Effector memory CD8-positive, alpha-beta T cell (primary cell): ENCODE measurements at places on chromosomes 12 and 14.

DNA sequence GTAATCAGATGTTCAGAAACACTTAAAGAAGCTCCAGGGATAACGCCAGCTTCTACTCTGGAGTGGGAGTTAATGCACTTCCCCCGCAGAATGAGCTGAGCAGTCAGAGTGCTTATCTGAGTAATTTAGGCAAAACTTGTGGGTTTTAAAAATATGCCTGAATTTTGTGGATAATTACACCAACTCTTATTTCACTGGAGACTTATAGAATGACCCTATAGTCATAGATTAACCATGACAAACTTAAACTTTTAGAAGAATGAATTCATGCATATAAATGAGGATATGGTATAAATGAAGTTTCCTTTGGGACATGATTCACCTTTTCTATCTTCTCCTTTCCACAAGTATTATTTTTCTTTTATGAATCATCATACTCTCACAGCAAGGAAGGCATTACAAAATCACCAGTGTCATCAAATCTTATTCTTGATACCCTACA, 241.1 kb upstream of the FBXO33 start:
- H3K4me3 ChIP-seq: no peak overlapping the region
- no peak for DNase-seq

GRCh38 chr14:94501588-94502516, 7.4 kb downstream of the SERPINA12 start:
- no peaks in the 10 kb centered on the region for H3K4me1 ChIP-seq
- H3K27ac ChIP-seq: no peak overlapping the region
- no peaks in the 10 kb centered on the region for H3K36me3 ChIP-seq
- peaks cover 37% of the 10 kb centered on the region for H3K27me3 ChIP-seq
- no peak for DNase-seq

- no peaks in the 10 kb centered on the region for H3K27me3 ChIP-seq
- no peaks in the 10 kb centered on the region for H3K36me3 ChIP-seq
- DNase-seq: no peak
- no peak overlapping the region for H3K27ac ChIP-seq
- no peak overlapping the region for H3K4me3 ChIP-seq
- no peaks in the 10 kb centered on the region for H3K4me1 ChIP-seq
Observed at GRCh38 chr12:87784350-87784749, 244.9 kb downstream of the C12orf50 start.

- no peaks in the 10 kb centered on the region for H3K27me3 ChIP-seq
- DNase-seq: no peak
- H3K36me3 ChIP-seq: no peaks in the 10 kb centered on the region
- no peaks in the 10 kb centered on the region for H3K4me1 ChIP-seq
Observed at GRCh38 chr12:117593815-117594400, 232.5 kb upstream of the NOS1 start.

DNA sequence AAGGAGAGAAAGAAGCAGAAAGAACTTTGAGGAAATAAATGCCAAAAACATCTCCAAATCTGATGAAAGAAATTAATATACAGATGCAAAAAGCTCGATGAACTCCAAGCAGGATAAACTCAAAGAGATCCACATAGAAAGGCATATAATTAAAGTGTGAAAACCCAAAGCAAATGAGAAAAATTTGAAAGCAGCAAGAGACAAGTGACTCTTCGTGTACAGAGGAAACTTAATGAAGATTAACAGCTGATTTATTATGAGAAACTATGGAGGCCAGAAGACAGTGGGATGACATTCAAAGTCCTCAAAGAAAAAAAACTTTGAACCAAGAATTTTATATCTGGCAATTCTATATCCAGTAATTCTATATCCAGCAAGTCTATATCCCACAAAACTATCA, 163.0 kb upstream of the TMCC3 start:
- H3K4me1 ChIP-seq: no peaks in the 10 kb centered on the region
- H3K36me3 ChIP-seq: no peaks in the 10 kb centered on the region
- no peak overlapping the region for H3K27ac ChIP-seq
- H3K27me3 ChIP-seq: peaks cover 11% of the 10 kb centered on the region
- no peak for DNase-seq

- no peak overlapping the region for H3K27ac ChIP-seq
- peaks cover 9% of the 10 kb centered on the region for H3K36me3 ChIP-seq
- no peak overlapping the region for H3K4me3 ChIP-seq
- H3K4me1 ChIP-seq: peaks cover 6% of the 10 kb centered on the region
Observed at GRCh38 chr12:94297876-94298505, 149.6 kb downstream of the PLXNC1 start.

GRCh38 chr14:91163316-91163715, 49.4 kb downstream of the DGLUCY start:
- no peaks in the 10 kb centered on the region for H3K27me3 ChIP-seq
- no peak overlapping the region for H3K4me3 ChIP-seq
- H3K27ac ChIP-seq: no peak overlapping the region
- peaks cover 76% of the 10 kb centered on the region for H3K36me3 ChIP-seq

- no peak for DNase-seq
- H3K27ac ChIP-seq: no peak within 1 kb of the TSS
- H3K4me3 ChIP-seq: no peak within 1 kb of the TSS
- no peaks in the 10 kb centered on the region for H3K36me3 ChIP-seq
Observed at GRCh38 chr12:10130042-10130441, at the start of gene CLEC7A. TSS of gene CLEC7A (minus strand) at chr12:10130199. CDS start at chr12:10130082, 117 bp downstream.

GRCh38 chr12:92121826-92122225, 23.8 kb downstream of the BTG1 start:
- H3K27ac ChIP-seq: peak overlapping the region; percentile 53
- H3K4me1 ChIP-seq: peaks cover 36% of the 10 kb centered on the region
- H3K36me3 ChIP-seq: peaks cover 72% of the 10 kb centered on the region

GRCh38 chr12:83656004-83656403, 969.3 kb downstream of the TMTC2 start:
- no peaks in the 10 kb centered on the region for H3K27me3 ChIP-seq
- H3K4me1 ChIP-seq: no peaks in the 10 kb centered on the region
- H3K27ac ChIP-seq: no peak overlapping the region
- no peak for DNase-seq

GRCh38 chr14:35167496-35167895, 45.1 kb downstream of the PRORP start:
- H3K27ac ChIP-seq: no peak overlapping the region
- DNase-seq: no peak
- H3K36me3 ChIP-seq: peaks cover 13% of the 10 kb centered on the region
- H3K4me3 ChIP-seq: no peak overlapping the region
- H3K27me3 ChIP-seq: no peaks in the 10 kb centered on the region

DNA sequence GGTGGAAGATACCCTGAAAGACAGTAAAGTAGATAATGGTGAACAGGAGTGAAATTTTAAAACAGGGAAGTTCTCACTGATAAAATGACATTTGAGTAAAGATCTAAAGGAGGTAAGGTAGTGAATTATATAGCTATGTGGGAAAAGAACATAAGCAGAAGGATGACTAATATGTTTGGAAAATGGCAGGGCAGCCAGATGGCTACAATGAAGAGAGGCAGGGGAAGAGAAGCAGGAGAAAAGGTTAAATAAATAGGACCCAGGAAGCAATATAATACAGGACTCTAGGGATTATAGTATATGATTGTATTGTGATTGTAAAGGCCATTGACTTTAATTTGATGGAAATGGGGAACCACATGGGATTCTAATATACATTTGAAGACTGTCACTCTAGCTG, 33.0 kb downstream of the SCFD1 start:
- no peaks in the 10 kb centered on the region for H3K27me3 ChIP-seq
- H3K36me3 ChIP-seq: peaks cover 40% of the 10 kb centered on the region
- H3K4me3 ChIP-seq: no peak overlapping the region
- DNase-seq: no peak
- peaks cover 2% of the 10 kb centered on the region for H3K4me1 ChIP-seq
- H3K27ac ChIP-seq: no peak overlapping the region

DNA sequence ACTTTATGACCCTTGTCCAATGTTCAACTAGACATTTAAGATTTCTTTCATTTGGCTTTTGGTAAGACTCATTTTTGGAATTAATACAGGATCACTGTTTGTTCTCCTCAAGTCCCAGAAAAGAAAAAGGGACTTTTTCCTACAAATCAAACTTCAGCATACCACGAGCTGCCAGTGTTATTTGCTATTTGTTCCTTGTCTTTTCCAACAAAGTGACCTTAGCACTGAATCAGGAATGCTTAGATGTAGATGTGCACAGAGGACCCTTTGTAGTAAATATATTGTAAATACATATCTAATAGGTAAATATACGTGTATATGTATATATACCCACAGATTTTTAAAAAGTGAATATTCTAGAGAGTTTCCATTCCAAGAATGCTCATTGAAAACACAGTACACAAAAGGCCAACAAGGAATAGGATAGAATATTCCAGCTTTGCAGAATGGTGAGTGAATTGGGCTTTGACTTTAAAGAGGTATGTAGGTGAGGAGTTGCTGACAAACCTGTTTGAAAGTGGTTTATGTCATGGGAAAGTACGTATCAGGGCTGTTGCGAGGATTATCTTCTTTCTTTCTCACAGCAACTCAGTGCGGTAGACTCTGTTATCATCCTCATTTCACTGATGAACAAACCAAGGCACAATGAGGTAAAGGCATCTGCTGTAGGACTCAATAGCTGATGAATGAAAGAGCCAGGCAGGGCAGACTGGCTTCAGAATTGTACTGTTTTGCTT, 65.0 kb downstream of the HMGA2 start:
- no peak overlapping the region for H3K27ac ChIP-seq
- H3K36me3 ChIP-seq: no peaks in the 10 kb centered on the region
- peaks cover 18% of the 10 kb centered on the region for H3K27me3 ChIP-seq

- no peak overlapping the region for H3K4me3 ChIP-seq
- no peak for DNase-seq
- H3K36me3 ChIP-seq: no peaks in the 10 kb centered on the region
Observed at GRCh38 chr14:103304706-103305105, 29.3 kb upstream of the EIF5 start.

- H3K27me3 ChIP-seq: peaks cover 40% of the 10 kb centered on the region
- no peak overlapping the region for H3K27ac ChIP-seq
- H3K36me3 ChIP-seq: no peaks in the 10 kb centered on the region
Observed at GRCh38 chr14:54651649-54652048, 84.7 kb downstream of the SAMD4A start.

DNA sequence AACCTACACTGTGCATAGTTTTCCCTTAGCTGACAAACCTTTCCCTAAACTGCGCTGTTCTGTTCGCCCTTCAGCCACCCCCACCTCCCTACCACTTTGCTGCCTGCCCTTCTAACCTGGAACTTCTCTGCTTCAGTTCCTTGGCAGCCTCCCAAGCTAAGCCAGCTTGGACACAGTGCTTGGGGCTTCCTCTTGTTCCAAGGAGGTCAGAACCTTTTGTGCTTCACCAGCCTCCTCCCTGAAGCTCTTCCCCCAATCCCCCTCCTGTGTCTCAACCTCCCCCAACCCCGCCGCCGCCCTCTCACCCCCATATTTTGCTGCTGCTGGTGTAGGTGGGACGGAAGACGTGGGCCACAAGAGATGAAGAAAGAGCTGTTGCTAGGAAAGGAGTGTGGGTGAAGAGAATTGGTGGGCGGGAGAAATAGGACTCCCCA, 8.1 kb upstream of the RIC8B start:
- H3K27me3 ChIP-seq: no peaks in the 10 kb centered on the region
- H3K4me3 ChIP-seq: no peak overlapping the region
- DNase-seq: no peak
- H3K4me1 ChIP-seq: no peaks in the 10 kb centered on the region
- H3K27ac ChIP-seq: peak overlapping the region; percentile 53

DNA sequence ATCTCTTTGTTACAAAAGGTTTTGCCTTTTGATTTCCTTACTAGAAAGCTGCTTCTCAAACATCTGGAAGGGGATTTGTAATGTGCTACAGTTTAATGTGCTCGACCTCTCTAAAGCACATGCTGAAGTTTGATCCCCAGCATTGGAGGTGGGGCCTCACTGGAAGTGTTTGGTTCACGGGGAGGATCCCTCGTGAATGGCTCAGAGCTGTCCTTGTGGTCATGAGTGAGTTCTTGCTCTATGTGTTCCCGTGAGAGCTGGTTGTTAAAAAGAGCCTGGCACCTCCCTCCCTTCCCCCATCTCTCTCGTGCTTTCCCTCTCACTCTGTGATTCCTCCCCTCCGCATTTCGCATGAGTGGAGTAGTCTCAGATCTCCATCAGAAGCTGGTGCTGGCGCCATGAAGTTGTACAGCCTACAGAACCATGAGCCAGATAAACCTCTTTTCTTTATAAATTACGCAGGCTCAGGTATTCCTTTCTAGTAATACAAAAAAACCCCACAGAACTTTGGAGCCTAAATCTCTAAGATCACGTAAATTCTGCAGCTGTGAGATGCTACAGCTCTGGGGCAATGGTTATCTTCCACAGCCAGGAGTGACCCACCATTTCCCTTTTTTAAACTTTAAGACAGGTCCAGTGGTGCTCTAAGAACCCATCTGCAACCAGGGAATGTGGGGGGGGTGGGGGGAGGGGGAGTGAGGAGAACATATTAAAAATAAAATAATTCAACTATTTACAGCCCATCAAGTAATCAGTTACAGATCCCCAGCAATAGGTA, 214.4 kb downstream of the FOXN3 start:
- no peak for DNase-seq
- H3K4me3 ChIP-seq: no peak overlapping the region
- H3K4me1 ChIP-seq: peaks cover 57% of the 10 kb centered on the region
- H3K27ac ChIP-seq: peak overlapping the region; percentile 60
- peaks cover 7% of the 10 kb centered on the region for H3K36me3 ChIP-seq

DNA sequence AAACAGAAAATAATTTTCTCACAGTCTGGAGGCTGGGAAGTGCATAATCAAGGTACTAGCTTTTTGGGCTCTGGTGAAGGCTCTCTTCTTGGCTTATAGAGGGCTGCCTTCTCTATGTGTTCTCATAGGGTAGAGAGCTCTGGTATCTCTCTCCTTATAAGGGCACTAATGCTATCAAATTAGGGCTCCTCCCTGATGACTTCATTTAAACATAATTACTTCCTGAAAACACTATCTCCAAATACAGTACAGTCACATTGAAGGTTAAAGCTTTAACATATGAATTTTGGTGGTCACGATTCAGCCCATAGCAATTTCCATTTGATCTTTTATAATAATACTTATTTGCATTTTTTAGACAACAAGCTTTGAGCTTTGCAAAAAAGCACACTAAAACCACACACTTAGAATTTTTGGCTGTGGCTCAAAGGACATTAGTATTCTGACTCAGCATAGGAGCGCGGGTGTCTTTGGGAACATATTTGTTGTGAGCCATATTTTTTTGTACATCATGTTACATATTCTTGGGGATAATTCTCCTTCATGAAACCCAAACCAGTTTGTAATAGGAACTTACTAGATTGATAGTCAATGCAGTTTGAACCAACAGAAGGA, 808.1 kb upstream of the FBXO33 start:
- H3K4me3 ChIP-seq: no peak overlapping the region
- no peaks in the 10 kb centered on the region for H3K36me3 ChIP-seq
- DNase-seq: no peak

- no peak for DNase-seq
- peaks cover 23% of the 10 kb centered on the region for H3K36me3 ChIP-seq
- H3K4me1 ChIP-seq: peaks cover 32% of the 10 kb centered on the region
- H3K4me3 ChIP-seq: peak overlapping the region; percentile 96
- H3K27ac ChIP-seq: peak overlapping the region; percentile 99
Observed at GRCh38 chr12:2876431-2877046, 435 bp downstream of the FOXM1 start.

- H3K36me3 ChIP-seq: peaks cover 4% of the 10 kb centered on the region
- no peak overlapping the region for H3K4me3 ChIP-seq
- H3K4me1 ChIP-seq: peaks cover 9% of the 10 kb centered on the region
- no peaks in the 10 kb centered on the region for H3K27me3 ChIP-seq
Observed at GRCh38 chr14:100012478-100013327, 52.5 kb upstream of the EVL start.

GRCh38 chr14:99552572-99553216, 51.3 kb downstream of the CCDC85C start:
- H3K36me3 ChIP-seq: no peaks in the 10 kb centered on the region
- no peak for DNase-seq
- no peak overlapping the region for H3K27ac ChIP-seq
- H3K4me1 ChIP-seq: peaks cover 14% of the 10 kb centered on the region
- no peak overlapping the region for H3K4me3 ChIP-seq
- no peaks in the 10 kb centered on the region for H3K27me3 ChIP-seq

- H3K27me3 ChIP-seq: peaks cover 21% of the 10 kb centered on the region
- no peaks in the 10 kb centered on the region for H3K4me1 ChIP-seq
- no peak for DNase-seq
- no peaks in the 10 kb centered on the region for H3K36me3 ChIP-seq
Observed at GRCh38 chr12:93029091-93029490, 100.0 kb upstream of the EEA1 start.
